Stimulated activated CD8-positive, alpha-beta memory T cell treated with anti-CD3 and anti-CD28 coated beads, Interleukin-2, amount 100 ng/mL, for 1 hour (primary cell): ENCODE measurements at places on chromosomes 11 and 22.

DNA sequence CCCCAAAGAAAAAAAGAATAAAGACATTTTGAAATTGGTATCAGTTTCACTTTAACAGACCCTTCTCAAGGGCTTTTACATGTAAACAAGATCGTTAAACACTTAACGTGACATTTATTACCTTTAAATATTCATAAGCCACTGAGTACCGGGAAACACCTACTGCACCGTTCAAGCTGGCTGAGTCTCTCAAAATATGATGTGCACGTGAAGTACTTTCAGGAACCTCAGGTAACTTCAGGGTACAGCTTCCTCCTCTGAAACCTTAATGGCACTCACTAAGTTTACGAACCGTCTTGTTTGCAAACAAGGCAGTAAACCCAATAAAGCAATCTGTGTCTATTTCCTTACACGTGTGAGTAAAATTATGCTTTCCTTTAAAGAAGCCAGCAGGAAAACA is 105.5 kb upstream of the TENM4 start:
- DNase-seq: no peak

DNA sequence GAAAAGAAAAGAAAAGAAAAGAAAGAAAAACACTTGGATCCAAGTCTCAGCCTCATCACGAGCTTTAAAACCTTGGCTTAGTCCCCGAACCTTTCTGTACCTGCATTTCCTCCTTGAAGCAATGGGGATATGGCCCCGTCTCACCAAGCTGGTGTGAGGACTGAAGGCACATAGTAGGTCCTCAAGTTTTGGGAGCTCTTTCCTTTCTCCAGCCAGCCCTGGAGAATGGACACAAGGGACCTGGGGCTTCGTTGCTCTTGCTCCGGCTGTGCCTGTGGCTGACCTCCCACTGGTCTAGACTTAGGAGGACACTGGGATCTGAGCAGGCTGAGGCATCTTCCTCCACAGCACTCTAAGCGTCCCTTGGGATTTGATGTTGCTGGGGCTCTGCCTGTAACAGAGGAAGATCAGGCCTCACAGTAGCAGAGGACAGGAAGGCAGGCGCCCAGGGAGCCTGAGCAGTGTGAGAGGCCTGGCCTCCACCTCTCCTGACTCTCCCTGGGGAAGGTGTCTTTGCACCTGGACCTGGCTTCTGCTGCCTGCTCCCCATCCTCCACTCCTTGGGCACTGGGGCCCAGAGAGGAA is 32.8 kb downstream of the KCNC1 start:
- DNase-seq: no peak

DNA sequence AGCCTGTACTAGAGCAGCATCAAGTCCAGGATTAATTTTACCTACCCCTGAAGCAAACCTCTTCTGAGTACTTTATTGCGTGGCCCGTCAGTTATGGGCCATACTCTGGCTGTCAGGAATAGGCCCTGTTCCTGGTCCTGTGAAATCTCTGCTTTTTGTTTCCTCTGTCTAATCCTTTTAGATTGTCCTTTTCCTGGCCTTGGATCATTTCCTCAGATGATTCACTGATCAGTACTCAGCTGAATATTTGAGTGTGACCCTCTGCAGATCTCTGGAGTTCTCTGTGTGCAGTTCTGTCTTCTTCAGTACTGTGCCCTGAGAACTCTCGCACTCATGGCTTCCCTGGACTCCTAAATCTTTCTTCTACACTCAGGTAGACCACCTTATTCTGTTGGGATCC is 123.5 kb downstream of the UVRAG start:
- no peak for DNase-seq

DNA sequence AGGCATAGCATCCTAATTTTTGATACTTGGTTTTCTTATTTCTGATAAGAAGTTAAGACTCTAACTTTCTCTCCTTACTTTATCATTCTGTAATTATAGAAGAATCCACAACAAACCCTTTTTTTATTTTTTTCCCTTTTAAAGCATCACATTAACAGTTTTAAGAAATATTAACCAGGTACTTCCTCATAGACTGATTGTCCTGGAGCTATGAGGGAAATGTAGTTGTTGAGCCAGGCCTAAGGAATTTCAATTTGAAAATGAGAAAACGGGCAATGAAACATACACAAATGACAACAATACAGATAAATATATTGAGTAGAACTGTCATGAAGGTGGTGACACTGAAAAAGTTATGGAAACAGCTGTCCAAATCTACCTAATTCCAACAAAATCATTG is 569.0 kb downstream of the KCNA4 start:
- no peak for DNase-seq

DNA sequence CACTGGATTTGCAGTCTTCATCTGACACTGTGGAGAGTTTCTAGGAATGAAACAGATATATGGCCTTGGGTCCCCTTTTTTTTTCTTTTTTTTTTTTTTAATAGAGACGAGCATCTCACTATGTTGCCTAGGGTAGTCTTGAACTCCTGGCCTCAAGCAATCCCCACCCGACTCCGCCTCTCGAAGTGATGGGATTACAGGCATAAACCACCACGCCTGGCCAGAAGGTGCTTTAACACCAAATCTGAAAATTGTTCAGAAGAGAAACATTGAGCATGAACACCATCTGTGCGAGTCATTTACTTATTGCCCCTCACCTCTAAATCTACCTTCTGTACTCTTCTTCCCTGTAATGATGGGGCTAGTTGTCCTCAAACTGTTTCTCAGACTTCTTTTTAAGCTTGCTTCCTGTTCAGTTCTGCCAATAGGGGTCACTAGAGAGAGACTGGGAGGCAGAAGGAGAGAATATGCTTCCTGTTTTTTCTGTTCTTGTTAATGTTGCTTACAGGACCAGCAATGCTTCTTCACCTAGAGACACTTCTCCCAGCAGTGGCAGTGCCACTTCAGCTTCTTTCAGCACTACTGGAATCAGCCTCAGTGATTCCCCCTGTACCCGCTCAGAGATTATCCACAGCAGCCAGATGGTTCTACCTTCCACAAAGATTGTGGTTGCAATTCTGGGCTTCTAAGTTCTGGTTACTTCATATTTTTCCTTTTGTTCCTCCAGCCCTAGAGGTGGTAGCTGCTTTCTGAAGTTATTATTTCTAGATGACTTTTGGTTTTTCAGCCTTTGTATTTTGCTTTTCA is 20.8 kb upstream of the ZBED5 start:
- DNase-seq: no peak

GRCh38 chr11:33403344-33403743 is 146.2 kb downstream of the HIPK3 start:
- DNase-seq: no peak

DNA sequence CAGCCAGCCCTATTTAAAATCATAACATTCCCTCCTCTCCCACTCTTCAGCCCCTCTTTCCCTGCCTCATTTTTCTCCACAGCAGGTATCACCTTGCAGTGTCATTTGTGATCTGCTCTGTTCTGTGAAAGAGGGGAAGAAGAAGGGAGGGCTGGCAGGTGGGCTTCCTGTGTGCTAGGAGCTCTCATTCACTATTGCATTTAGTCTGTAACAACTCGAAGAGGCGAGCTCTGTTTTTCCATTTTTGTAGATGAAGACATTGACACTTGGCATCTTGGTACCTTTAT is 52.1 kb upstream of the CRYBB3 start:
- no peak for DNase-seq

DNA sequence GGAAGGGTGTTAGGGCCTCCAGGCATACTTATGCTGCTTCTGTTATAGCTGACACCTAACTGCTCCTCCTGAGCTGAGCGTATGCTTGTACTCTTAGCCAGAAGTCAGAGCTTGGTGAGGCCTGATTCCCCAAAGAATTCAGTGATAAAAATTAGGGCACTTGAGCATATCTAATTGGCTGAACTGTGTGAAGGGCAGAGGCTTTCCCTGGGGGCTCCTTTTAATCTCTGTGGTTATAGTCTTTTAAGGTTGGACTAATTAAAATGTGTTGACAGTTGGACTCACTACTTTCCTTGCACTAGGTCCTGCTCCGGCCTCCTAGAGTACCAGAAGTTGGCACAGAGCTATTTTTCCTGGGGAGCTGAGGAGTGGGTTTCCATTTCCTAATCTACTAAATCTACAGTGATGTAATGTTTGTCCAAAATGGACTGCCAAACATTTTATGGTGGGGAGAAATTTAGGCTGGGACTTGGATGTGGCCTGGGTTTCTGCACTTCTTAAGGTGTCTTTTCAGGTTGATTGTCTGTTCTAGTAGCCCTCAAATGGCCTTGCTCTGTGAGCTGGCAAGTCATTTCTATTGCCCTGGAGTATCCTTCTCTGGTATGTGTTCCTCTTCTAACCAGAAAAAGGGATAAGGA is 18.4 kb downstream of the STIM1 start:
- DNase-seq: no peak

DNA sequence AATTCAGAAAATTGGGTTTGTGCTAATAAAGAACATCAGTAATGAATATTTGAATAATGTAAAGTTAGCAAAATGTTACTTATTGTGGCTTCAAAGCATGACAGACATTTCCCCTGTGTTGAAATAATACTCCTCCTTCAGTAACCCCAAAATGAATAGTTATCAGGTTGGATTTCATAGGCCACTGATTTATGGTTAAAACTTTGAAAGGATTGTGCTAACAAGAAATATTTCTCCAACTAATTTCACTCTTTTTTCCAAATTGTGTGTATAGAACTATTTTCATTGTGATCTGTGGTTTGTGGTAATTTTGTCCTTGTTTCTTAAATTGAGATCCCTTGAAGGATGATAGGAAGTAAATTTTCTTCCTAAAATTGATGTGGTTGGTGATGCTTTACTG is 7.9 kb downstream of the DDX10 start:
- DNase-seq: no peak

DNA sequence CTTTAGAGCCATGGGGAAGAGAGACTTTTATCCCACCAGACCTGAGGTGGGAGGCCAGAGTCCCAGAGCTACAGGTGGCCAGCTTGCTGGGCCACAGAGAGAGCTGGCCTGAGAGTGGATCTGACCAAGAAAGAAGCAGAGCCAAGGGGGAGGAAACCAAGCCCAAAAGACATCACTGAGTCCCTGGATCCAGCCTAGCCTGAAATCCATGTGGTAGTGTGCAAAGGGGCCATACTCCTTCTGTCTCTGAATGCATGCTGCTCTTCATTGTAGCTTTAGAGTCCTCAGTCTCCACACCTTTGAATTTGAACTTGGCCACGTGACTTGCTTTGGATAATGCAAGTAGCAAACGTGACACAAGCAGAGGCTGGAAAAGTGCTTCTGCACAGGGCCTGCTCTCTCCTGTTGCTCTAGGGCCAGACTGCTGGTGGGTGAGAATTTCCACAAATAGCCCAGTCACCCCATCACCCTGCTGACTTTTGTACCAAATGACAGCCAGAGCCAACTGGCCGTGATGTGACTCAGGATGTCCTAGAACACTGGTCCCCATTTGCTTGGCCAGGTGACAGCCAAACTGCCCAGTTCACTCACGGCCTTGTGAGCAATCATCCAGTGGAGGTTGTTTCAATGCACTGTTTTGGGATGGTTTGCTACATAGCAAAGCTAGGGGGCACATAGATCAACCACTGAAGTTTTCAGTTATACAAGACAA is 93.6 kb downstream of the DHCR7 start:
- no peak for DNase-seq

DNA sequence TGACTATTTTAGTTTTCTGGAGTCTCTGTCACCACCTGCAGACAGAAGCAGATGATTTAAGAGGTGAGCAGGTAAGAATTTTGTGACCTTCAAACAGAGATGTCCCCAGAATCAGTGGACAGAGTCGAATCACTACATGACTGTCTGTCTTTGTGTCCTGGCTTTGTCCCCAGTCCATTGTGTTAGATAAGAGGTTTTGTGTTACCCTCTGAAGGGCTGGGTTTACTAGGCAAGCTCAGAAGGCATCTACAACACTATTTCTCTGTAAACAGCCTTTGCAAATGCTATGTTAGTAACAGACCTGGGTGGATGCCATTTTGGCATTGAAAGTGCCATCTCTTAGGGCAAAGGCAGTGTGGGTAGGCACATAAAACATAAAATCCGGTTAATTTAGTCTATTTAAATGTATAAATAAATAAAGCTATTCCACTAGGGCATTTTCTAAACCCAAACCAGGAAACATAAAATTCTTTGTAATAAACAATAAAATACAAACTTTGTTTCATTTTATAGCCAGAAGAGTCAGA is 40.3 kb upstream of the CADM1 start:
- no peak for DNase-seq

- DNase-seq: no peak
Observed at GRCh38 chr11:103202048-103202651, 92.9 kb downstream of the DYNC2H1 start.

GRCh38 chr11:46513934-46514342 is 79.9 kb downstream of the AMBRA1 start:
- no peak for DNase-seq

DNA sequence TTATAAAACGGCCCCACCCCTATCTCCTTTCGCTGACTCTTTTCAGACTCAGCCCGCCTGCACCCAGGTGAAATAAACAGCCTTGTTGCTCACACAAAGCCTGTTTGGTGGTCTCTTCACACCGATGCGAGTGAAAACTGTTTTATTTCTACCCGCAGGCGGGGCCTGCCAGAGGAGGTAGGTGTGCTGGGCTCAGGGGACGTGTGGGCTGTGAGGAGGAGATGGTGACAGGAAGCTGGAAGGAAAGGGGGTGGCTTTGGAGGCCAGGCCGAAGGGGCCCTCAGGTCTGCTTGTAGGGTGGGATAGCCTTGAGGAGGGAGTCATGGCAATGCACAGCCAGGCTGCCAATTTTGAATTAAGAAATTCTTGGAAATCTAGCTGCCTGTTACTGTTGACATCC is 21.3 kb upstream of the KRTAP5-7 start:
- DNase-seq: no peak

GRCh38 chr11:64591257-64592233 is 525 bp downstream of the SLC22A12 start:
- DNase-seq: no peak

- no peak for DNase-seq
Observed at GRCh38 chr11:120899720-120900119, 124.2 kb upstream of the TBCEL start.

DNA sequence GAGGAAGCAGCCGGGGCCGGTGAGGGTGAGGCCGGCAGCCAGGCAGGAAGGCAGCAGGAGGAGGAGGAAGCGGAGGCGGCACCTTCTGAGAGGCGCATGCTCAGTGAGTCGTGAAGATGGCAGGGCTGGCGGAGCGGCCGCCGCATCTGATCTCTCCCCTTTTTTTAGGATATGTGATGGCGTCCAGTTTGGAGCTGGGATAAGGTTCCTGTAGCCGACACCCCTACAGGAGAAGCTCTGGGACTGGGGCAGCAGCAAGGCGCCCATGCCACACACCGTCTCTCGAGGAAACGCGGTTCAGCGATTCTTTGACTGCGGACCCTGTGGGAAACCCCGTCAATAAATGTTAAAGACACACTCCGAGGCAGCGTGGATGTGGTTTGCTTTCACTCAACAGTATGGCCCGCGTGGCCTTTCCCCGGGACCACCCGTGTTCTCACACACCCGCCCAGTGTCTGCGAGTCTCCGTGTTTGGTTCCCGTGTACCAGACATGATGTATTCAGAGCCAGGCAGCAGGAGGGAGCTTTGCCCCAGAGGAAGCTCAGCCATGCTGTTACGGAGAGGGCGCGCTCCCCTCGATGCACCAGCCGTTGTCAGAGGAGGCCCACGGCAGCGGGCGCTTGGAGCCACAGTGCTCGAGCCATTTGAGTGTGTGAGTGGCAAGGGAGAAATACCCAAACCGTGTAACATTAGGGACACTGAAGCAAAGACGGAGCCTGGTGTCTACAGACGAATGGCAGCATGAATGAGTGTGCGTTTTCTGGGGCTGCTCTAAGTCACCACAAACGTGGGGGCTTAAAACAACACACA is 27.7 kb upstream of the PARVB start:
- DNase-seq: peak; percentile 48
